ENCODE measurements at places on chromosomes 1 and 21. TPM values are rescaled to one million over a fixed set of nuclear protein-coding genes. Genes with fewer than 3 reads are reported as not detected.

The TRNP1 gene
- total RNA-seq = 29.7 TPM

GRCh38 chr1:77341195-77341594 is 59.4 kb downstream of the AK5 start:
- H3K27me3 ChIP-seq = no peaks in the 10 kb centered on the region
- H3K4me3 ChIP-seq = no peak overlapping the region
- no peaks in the 10 kb centered on the region for H3K4me1 ChIP-seq
- no peaks in the 10 kb centered on the region for H3K36me3 ChIP-seq
- no peak overlapping the region for H3K27ac ChIP-seq

DNA sequence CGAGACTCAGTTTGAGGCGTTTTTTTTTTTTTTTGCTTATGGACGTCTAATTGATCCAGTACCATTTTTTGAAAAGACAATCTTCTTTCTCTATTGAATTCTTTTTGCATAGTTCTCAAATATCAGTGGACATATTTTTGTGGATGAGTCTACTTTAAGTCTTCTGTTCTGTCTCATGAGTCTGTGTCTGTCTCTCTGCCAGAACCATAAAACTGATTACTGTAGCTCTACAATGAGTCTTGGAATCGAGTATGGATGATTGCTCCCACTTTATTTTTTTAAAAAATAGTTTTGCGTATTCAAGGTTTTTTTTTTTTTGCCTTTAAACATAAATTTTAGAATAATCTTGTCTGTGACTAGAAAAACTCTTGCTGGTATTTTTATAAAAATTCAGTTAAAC is 323.5 kb downstream of the ZNF326 start:
- no peak for DNase-seq
- no peak overlapping the region for H3K4me3 ChIP-seq
- H3K27me3 ChIP-seq = peaks cover 5% of the 10 kb centered on the region
- H3K4me1 ChIP-seq = peaks cover 2% of the 10 kb centered on the region
- no peaks in the 10 kb centered on the region for H3K36me3 ChIP-seq

The THEM5 gene
- 62.8 TPM for total RNA-seq

DNA sequence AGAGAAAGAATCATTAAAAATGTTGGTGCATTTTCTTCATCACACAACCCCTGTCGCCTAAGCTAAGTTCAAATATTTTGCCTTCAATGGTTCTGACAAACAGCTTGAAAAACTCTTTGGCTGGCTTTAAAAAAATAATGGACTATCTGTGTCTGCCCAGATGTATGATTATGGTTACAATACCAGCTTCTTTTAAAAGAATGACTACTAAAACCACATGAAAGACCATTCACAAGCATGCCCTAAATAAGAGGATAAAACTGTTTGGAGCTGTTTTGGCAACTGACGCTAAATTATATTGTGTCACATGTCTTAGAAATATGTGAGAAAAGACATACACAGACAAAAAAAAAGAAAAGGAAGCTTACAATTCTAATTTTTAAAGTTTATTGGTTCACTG is 23.7 kb upstream of the PLPPR4 start:
- no peaks in the 10 kb centered on the region for H3K36me3 ChIP-seq
- H3K4me1 ChIP-seq = no peaks in the 10 kb centered on the region
- H3K4me3 ChIP-seq = no peak overlapping the region
- DNase-seq = no peak

DNA sequence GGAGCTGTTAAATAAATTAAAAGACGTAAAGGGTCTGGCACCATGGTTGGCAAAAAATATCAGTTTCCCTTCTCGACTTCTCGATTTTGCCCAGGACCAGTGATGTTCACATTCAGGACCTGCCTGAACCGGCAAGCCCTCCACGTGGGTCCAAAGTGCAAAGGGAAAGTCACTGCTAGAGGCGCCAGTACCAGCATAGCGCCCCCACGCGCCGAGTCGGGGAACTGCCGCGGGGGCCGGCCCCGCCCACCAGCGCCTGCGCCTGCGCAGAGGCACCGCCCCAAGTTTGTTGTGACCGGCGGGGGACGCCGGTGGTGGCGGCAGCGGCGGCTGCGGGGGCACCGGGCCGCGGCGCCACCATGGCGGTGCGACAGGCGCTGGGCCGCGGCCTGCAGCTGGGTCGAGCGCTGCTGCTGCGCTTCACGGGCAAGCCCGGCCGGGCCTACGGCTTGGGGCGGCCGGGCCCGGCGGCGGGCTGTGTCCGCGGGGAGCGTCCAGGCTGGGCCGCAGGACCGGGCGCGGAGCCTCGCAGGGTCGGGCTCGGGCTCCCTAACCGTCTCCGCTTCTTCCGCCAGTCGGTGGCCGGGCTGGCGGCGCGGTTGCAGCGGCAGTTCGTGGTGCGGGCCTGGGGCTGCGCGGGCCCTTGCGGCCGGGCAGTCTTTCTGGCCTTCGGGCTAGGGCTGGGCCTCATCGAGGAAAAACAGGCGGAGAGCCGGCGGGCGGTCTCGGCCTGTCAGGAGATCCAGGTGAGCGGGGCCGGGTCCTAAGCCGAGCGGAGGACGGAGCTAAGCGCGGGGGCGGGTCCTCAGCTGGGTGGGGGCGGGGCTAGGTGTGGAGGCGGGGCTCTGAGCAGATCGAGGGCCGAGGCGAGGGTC is at the start of gene PINK1:
TSS of gene PINK1 (plus strand) at position 269 of the 875 bp plus-strand sequence. CDS start at position 360, 91 bp downstream.
- peak within 1 kb of the TSS; percentile 95 for H3K27ac ChIP-seq
- peak; percentile 88 for DNase-seq
- peak within 1 kb of the TSS; percentile 91 for H3K4me3 ChIP-seq

- H3K4me1 ChIP-seq = no peaks in the 10 kb centered on the region
- no peak overlapping the region for H3K4me3 ChIP-seq
- H3K27me3 ChIP-seq = no peaks in the 10 kb centered on the region
- H3K36me3 ChIP-seq = no peaks in the 10 kb centered on the region
- H3K27ac ChIP-seq = no peak overlapping the region
Observed at GRCh38 chr1:113881661-113882060, 5.7 kb downstream of the BCL2L15 start.

Measured in suprapubic skin (tissue), 4 donors.